Osteoblast (primary cell): ENCODE measurements at places on chromosomes 1 and 21. TPM values are rescaled to one million over a fixed set of nuclear protein-coding genes. Genes with fewer than 3 reads are reported as not detected.
A peak's percentile ranks its signal among the peaks of the same experiment; 100 is the strongest.

DNA sequence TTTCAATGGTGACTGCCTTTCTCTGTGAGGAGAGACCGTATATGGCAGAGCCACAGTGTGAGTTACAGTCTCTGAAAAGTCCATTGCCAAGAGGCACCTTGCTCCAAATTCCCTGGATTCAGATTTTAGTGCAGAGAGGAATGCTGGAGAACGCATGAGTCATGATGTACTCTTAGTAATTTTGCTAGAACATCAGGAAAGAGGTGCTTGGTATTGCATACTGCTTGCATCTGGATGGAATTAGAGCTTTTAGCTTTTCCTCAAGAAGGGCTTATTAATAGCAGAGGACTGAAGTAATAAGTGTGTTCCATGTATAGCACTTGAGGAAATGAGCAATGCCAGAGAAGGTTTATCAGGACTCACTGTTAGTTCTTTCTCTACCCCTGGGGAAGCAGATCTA is 40.5 kb upstream of the AKT3 start:
- H3K27ac ChIP-seq: no peak overlapping the region
- no peaks in the 10 kb centered on the region for H3K4me1 ChIP-seq
- peaks cover 2% of the 10 kb centered on the region for H3K27me3 ChIP-seq
- DNase-seq: peak; percentile 66
- no peak overlapping the region for H3K4me3 ChIP-seq

GRCh38 chr1:227043755-227044154 is 103.7 kb downstream of the COQ8A start:
- no peak overlapping the region for H3K27ac ChIP-seq
- no peak overlapping the region for H3K4me3 ChIP-seq
- no peaks in the 10 kb centered on the region for H3K36me3 ChIP-seq
- H3K4me1 ChIP-seq: no peaks in the 10 kb centered on the region
- peak; percentile 42 for DNase-seq

DNA sequence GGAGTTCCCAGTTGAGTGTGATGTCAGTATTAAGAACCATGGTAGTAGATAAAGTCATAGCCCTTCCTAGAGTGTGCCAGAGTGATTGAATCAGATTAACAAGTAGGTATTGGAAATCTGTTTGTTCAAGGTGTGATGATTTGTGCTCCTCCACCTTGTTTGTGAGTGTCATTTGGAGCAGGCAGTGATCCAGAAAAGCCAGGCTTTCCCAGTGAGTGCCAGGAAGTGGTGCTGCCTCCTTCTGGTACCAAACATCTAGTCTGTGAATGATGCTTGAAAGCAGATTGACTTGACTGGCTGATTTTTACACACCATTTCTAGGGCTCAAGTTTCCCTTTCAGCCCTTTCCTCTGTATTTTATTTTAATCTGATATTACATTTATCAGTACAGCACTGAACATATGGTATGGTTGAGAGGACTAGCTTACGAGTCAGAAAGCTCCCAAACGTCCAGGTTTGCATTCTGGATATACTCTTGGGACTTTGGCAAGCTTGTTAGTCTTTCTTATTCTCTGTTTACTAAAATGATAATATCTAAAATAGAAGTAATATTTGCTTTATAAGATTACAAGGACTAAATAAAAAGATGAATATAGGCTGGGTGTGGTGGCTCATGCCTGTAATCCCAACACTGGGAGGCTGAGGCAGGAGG is 100.7 kb downstream of the PATJ start:
- H3K27me3 ChIP-seq: no peaks in the 10 kb centered on the region
- DNase-seq: no peak
- H3K27ac ChIP-seq: no peak overlapping the region
- H3K36me3 ChIP-seq: no peaks in the 10 kb centered on the region

The LCE2B gene
- total RNA-seq: not detected in 2 replicates

The FCRL5 gene
- under 0.01 TPM in 1 of 2 replicates, not detected in the other for total RNA-seq
